Stimulated activated CD4-positive, alpha-beta T cell treated with anti-CD3 and anti-CD28 coated beads, Interleukin-15, amount 100 ng/mL, for 1 hour (primary cell): ENCODE measurements at places on chromosomes 4 and X.

DNA sequence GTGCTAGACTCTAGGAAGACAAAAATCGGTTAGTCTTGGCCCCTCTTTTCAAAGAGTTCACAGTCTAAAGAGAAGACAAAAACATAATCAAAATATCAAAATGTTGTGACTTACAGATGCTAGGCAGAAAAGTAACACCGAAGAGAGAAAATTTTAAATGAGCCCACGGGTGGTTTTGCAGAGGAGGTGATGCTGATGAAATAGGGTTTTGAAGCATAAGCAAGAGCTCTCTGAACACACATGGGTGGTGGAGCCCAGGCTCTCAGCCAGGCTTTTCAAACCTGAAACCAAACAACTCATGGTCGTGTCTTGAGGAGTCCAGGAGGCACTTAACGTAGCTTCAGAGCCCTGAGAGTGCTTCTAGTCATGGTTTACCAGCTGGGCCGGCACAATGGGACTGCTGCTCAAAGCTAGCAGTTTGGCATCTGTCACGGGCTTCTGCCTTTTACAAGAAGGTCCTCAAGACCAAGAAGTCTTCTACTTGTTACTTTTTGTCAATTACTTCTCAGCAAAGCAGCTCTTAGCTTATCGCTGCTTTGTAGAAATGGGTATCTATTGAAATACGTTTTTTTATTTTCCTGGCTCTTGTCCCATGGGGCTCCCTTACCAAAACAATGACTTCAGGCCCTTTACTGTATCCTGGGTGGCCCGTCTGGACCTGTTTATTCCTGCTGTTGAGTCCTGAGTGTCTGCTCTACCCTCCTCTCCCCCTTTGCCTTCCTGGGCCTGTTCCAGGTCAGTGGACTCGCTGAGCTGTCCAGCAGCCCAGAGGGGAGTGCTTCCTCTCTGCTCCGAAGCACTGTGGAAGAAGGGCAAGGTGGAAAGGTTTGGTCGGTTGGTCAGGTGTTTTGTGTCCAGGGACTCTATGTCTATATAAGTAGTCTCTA, 69.5 kb downstream of the TNIP2 start:
- DNase-seq, result no peak

DNA sequence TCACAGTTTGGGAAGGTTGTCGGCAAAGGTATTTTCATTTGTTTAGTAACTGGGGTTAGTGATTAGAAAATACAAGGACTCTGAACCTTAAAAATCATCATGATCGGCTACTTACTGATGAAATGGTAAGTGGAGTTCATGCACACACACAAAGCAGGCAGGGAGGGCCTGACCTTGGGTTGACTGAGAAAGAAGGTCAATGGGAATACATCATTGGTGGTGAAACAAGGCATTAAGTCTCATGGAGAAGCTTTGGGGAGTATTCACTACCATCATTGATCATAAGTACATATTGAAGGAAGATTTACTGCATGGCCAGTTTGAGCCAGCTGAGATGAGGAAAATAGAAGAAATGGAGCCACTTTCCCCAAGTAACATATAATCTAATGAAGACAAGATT, 74.4 kb downstream of the LUZP4 start:
- DNase-seq, result no peak

DNA sequence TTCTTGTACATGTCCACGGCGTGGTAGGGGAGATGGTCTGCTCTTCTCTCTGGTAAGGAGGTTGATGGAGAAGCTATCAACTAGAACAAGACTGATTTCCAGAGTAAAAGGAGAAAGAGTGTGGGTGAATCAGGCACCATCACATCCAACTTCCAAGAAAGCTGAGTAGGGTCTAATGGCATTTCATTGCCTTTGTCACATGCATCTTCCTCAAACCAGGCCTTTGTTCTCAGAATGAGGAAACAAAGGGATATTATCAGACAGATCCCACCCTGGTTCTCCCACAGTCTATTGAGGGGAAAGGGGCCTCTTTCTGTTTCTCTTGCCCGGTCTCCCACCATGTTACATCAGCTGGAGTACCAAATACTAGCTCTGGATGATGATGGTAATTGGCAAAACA, 160.2 kb upstream of the RBPJ start:
- DNase-seq, result no peak

DNA sequence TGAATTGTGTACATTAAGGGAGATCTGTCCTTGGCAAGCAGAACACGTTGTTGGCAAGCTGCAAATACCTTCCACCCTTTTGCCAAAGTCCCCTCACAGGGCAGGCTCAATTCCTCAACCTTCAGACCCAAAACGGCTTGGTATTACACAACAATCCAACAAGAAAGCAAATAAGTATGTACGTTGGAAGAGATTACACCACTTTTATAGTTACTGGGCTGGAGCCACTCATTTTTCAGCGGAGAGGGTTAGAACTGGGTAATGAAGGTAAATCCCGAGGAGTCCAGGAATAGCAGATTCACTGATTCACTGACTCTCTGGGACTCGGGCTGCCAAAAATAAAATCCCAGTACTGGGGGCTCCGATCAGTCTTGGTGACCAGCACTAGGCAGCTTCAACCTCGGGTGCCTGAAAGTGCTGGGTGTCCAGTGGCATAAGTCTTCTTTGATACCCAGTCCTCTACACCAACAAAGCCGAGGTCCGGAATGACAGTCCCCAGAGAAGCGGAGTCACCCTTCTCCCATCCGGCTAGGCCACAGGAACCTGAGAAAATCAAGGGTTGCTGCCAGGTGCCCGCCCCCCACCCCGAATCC, 587 bp downstream of the TIMM8A start:
- no peak for DNase-seq

DNA sequence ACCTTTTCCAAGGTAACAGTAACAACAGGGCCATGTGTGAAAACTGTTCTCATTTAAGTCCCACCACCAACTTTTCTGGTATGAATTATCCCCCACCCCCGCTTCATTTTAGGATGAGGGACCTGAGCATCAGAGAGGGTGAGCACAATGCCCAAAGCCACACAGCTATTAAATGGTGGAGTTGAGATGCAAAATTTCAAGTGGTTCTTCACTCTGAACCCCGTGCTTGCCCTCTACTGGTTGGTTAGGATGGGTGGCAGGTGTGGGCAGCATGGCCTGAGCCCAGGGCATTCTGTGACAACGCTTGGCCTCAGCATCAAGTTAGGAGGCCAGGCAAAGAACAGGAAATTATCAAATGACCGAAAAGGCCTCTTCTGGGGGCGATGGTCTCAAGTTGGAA, 33.5 kb downstream of the MED28 start:
- DNase-seq, result no peak

- DNase-seq, result no peak
Measured at GRCh38 chrX:68895778-68896177, 67.0 kb downstream of the EFNB1 start.

DNA sequence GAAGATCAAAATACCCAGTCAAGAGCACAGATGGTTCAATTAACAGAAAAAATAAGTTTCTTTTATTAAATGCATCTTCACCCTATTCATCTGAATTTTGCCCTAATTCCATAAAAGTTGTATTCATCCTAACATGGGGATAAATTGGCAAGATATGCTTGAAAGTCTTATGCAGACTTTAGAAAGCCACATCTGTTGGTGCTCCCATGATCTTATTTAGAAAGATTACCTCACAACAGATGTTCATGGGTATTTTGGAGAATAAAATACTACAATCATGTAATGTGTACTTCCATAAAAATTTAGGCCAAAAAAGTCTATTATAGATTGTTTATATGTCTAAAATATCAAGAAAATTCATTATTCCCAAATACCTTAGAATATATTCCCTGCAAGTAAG, 510.3 kb downstream of the TECRL start:
- DNase-seq, result no peak

DNA sequence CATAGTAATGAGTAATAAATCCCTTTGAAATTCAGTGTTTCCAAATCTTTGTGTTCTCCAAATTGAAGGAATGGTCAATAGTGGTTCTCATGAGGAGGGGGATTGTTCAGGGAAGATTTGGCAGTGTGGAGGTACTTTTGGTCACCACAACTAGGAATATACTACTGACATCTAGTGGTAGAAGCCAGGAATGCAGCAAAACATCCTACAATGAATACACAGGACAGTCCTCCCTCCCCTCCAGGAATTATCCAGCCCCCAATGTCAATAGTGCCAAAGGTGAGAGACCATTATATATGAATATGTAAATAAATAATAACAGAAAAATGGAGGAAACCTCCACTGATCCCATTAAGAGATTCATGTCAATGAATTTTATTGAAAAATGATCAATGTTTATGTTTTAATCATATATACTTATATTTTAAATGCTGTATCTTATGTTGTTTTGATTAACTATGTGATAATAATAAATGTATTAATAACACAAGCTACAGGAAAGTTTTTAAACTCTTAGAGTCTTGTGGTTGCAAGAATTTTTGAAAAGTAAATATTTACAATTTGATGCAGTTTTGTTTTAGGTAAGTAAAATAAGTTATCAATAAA, 14.4 kb upstream of the FAM9A start:
- no peak for DNase-seq

DNA sequence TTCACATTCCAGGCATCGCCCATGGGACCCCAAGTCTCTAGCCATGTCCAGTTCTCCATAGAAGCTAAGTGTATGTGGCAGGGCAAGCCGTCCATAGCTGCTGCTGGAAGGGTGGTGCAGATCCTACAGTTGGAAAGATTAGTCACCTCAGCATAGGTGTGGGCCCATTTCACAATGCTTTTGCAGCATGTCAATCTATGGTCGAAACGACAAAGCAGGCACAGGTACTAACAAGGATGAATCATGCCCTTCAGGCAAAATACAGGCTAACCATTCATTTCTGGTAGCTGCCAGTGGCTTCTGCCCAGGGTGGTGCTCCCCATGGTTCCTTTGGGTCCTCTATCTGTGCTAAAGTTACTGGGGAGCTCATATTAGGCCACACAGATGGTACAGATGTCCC, 225.2 kb downstream of the ADGRL3 start:
- DNase-seq, result no peak

DNA sequence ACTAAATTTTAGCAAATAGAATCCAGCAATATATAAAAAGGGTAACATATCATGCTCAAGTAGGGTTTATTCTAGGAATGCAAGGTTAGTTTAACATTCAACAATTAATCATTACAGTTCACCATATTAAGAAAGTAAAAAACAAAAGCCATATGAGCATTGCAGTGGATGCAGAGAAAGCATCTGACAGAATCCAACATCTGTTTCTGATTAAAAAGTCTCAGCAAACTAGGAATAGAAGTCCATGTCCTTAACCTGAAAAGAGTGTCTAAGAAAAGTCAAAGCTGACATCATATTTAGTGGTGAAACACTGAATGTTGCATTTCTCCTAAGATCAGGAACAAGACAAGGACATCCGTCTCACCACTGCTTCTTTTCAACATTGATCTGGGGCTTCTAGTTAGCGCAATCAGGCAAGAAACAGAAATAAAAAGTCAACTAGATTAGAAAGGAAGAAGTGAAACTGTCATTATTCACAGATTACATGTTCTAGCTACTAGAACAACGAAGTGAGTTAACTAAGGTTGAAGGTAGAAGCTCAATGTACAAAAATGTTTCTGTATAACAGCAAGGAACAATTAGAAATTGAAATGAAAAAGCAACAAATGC, 49.3 kb downstream of the MRPL1 start:
- DNase-seq, result no peak

GRCh38 chrX:48569958-48570357, 4.3 kb upstream of the RBM3 start:
- no peak for DNase-seq

GRCh38 chr4:171565130-171565788, 247.9 kb upstream of the GALNTL6 start:
- DNase-seq, result no peak

- no peak for DNase-seq
Measured at GRCh38 chrX:18931972-18932371, 51.9 kb downstream of the PHKA2 start.

DNA sequence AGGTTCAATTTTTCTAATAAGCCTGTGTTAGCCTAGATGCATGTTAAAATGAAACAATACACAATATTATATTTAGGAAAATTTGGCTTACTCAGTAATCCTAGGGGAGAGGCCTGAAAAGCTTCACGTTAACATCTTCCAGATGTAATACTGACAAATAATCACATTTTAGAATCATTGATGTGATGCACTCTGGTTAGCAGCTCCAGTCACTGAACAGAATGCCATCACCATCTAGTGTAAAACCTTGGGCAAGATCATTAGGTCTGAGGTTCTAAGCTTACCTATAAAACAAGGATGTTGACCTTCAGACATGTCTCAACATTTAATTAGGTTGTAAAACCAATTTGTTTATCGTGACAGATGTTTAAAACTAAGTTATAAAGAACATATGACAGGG, 1704.8 kb downstream of the STIM2 start:
- DNase-seq, result no peak

DNA sequence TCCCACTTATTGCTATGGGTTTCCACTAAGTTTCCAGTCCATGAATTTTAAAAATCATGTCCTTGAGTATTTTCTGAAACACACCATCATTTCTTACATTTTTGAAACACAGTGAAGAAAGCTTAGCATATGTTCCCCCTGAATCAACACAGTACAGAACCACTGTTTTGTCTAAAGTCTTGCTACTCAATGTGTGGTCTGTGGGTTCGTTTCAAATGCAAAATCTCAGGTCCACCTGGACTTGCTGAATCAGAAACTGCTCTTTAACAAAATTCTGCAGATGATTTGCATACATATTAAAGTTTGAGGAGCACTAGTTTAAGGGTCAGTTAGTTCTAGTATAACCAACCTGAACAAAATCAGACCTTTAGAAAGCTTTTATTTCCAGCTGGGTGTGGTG, 60.4 kb downstream of the SUPT20HL2 start:
- DNase-seq, result no peak

DNA sequence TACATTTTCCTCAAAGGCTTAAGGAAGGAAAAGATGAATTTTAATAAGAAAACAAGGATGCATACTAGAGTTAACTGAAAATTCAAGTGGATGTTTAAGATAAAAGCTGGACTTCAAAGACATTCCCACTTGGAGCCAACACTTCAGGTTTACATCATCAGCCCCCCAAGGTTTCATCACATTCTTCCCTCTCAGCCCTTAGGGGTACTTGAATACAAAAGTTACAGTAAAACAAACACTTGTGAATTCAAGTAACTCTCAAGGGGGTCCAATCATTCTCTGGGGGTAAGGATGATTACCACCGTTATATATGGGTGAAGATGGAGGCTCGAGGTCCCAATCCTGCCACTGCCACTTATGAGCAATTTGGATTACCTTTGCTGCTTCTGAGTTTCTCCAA, 36.1 kb downstream of the STARD8 start:
- no peak for DNase-seq

- DNase-seq, result no peak
Measured at GRCh38 chr4:119281393-119281792, 40.5 kb downstream of the FABP2 start.

- no peak for DNase-seq
Measured at GRCh38 chrX:108442901-108443464, 3.3 kb downstream of the COL4A5 start.

- no peak for DNase-seq
Measured at GRCh38 chr4:150149381-150149780, 71.1 kb downstream of the DCLK2 start.

- no peak for DNase-seq
Measured at GRCh38 chr4:127709456-127709855, 20.7 kb upstream of the SLC25A31 start.

- DNase-seq, result no peak
Measured at GRCh38 chr4:2742081-2742822, 13.9 kb downstream of the TNIP2 start.
